Activated T-helper 9 cell treated with anti-CD3 and anti-CD28 coated beads, Interleukin-2, amount 50 U/mL, for 16 hours (primary cell): ENCODE measurements at places on chromosomes 16 and 17.

GRCh38 chr16:50340578-50340977 is 28.2 kb downstream of the BRD7 start:
- DNase-seq, result no peak

GRCh38 chr17:44065668-44066203 is 735 bp downstream of the LSM12 start:
- no peak for DNase-seq

DNA sequence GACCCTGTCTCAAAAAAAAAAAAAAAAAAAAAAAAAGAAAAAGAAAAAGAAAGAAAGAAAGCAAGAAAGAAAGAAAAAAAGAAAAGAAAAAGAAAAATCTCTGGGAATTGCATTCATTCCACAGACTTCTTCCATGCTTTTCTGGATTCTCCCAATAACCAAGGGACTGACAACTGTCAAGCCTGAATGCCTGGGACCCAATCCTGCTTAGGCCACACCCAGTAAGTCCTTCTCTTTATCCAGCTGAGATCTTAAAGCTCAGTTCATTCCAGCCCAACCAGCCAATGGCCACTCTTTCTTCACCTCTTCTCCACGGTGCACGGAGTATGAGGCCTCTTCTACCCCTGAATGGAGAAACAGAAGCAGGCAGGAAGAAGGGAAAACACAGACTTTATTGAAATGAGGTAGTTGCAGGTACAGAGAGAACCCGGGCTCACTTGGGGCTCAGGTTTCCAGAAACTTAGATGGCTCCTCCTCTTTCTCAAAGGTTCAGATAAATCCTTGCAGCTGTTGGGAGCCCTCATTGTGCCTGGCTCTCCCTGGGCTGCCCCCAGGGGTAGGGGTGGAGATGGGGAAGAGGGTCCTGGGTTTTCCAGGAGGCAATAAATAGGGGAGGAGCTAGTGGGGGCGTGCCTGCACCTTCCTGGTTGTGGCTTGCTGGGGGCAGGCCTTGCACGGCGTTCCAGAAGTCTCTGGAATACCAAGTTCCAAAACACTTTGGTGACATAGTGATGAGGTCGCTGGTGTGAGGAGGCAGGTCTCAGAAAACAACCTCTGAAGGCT is 2.5 kb downstream of the HOXB1 start:
- no peak for DNase-seq

GRCh38 chr16:51607201-51607651 is 456.2 kb upstream of the SALL1 start:
- no peak for DNase-seq

- DNase-seq, result no peak
These were observed 1.9 kb upstream of the WWOX start for GRCh38 chr16:78097548-78097947.
